Activated CD8-positive, alpha-beta memory T cell treated with anti-CD3 and anti-CD28 coated beads, Interleukin-2, amount 50 U/mL, for 48 hours (primary cell): ENCODE measurements at places on chromosomes 4 and X.

GRCh38 chrX:113370006-113370405 lies 529.4 kb upstream of the AMOT start:
- no peak for DNase-seq

DNA sequence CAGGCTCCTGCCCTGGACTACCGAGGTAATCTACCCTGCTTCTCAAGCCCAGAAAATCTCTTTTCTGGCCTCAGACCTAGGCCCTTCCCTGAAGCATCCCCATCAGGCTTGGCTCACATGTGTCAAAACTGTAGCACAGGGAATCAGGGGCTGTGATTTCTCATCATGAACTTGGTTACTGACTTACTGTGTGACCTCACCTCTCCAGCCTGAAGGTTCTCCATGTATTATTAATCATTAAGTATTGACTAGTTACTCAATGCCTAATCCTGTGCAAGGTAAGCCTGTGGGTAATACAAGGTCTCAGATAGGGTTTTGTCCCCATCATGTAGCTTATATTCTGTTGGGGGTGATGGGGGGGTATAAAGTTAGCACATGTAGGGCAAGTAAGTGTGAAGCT lies 6.8 kb downstream of the SRPX2 start:
- DNase-seq, result no peak

- DNase-seq, result no peak
Observed at GRCh38 chr4:114547340-114548134, 51.1 kb upstream of the UGT8 start.

GRCh38 chrX:115018040-115018647 lies 728 bp upstream of the IL13RA2 start:
- DNase-seq, result no peak

DNA sequence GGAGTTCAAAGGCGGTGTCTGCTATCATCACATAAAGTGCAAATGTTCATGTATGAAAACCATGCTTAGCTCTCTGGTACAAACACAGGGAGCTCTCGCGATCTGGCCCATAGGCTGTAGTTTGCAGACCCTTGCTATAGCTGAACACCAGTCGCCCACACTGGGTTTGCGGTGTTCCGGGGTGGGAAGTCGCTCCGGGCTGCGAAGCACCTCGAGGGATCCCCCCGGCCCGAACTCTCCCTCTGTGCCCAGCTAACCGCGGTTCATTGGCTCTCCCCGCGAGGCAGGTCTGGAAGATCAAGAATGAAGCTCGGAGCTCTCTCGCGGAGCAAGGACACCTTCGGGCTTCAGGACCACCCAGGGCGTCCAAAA lies 341 bp upstream of the PRPS2 start:
- DNase-seq, result no peak

DNA sequence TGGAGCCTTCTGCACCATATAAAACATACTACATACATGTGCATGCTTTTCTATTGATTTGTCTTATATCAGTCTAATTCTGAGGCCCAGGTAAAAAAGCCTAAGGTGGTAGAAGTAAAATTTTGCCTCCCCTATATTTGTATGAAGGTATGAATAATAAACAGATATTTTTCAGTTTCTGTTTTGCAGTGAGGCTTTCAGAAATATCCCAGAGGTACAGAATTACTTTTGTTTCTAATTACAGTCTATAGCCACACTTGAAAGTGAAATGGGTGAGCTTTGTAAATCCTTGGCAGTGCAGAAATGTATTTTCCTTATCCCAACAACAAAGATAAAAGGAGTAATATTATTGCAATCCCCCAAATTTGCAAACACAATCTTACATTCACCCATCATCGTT lies 59.5 kb downstream of the DDX60 start:
- no peak for DNase-seq

DNA sequence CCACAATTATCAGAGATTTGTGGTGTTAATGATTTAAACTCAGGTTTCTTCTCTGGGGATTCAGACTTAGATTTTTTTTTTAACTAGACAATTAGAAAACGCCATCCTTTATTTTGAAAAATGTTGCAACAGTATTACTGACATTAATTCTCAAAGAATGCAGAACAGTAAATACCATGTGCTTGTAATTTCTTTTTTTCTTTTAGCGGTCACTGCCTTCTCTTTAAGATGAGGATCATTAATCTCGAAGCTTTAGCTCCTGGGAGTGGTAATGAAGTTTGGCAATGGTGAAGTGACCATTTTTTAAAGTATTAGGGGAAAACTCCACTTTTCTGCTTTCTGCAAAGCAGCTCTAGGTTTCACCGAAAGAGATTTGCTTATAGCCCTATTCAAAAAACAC lies 164.0 kb upstream of the MBNL3 start:
- DNase-seq, result no peak

- no peak for DNase-seq
Observed at GRCh38 chr4:110518889-110519490, 43.0 kb downstream of the ENPEP start.

GRCh38 chr4:81350040-81350439 lies 121.7 kb downstream of the RASGEF1B start:
- no peak for DNase-seq

- DNase-seq, result no peak
Observed at GRCh38 chrX:54076903-54077302, 32.6 kb upstream of the PHF8 start.

- DNase-seq, result no peak
Observed at GRCh38 chrX:94123062-94123461, 449.1 kb downstream of the FAM133A start.

GRCh38 chr4:171067422-171067821 lies 745.8 kb upstream of the GALNTL6 start:
- no peak for DNase-seq

- DNase-seq, result no peak
Observed at GRCh38 chr4:2723751-2724150, 32.4 kb downstream of the TNIP2 start.

- no peak for DNase-seq
Observed at GRCh38 chr4:123553279-123553678, 156.7 kb downstream of the SPRY1 start.
